Fibroblast of lung (primary cell): ENCODE measurements at places on chromosomes 2 and 18.

- no peak for DNase-seq
Measured at GRCh38 chr2:205845446-205845845, 163.1 kb downstream of the NRP2 start.

- no peak for DNase-seq
Measured at GRCh38 chr2:177324797-177325196, 60.3 kb upstream of the NFE2L2 start.

- DNase-seq: no peak
Measured at GRCh38 chr18:79770826-79771225, 26.9 kb upstream of the KCNG2 start.

DNA sequence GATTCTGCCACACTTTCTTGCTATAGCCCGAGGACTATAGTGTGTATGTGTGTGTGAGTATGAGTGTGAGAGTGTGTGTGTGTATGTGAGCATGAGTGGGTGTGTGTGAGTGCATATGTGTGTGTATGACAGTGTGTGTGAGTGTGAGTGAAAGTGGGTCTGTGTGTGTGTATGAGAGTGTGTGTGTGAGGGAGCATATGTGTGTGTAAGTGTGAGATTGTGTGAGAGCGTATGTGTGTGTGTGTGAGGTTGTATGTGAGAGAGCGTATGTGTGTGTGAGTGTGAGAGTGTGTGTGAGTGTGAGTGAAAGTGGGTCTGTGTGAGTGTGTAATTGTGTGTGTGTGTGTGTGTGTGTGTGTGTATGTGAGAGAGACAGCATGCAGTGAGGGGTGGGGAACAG lies 89.0 kb upstream of the ACSL3 start:
- no peak for DNase-seq

DNA sequence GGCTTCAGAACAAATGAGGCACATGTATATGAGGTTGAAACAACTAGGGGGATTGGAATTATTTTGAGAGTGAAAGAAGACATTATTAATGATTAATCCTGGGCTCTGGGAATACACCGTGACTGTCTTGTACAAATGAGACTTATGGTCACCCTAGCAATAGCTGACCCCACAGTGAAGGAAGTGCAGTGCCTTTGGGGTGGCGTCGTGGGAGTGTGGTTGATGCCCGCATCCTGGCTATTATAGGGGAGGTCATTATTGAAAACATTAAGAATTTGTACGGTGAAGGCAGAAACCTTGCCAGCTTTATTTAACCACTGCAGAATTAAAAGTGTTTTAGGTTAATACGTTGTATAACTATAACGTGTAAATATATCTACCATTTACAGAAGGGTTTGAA lies 296.7 kb downstream of the CYRIA start:
- DNase-seq: no peak
